ENCODE measurements at places on chromosomes 11 and 22.

DNA sequence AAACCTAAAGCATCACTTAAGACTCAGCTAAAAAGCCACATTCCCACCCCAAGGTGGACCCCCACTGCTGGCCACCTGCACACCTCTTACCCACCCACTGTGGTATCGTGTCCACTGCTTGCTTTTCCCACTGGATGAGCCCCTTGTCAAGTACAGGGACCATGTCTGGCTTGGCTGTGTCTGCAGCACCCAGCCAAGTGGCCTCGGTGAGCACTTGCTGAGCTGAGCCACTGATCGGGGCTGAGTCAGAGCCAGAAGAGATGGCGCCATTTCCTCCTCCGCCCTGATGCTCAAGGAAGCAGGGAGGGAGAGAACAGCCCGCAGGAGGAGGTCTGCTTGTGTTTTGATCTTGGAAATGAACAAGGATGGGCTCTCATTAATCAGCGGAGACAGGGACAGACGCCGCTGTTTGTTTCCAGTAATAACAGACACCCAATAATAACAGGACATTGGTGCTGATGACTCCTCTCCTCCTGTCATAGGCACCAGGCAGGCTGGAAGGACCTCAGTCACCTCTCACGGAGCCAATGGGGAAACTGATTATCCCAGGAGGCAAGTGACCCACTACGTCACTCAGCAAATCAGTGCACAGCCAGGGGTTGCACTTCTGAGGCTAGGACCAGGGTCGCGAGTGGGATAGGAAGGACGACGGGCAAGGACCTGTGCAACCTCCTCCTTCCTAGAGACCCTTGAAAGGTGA, 85.2 kb upstream of the RTL6 start:
- ATAC-seq: no peak

DNA sequence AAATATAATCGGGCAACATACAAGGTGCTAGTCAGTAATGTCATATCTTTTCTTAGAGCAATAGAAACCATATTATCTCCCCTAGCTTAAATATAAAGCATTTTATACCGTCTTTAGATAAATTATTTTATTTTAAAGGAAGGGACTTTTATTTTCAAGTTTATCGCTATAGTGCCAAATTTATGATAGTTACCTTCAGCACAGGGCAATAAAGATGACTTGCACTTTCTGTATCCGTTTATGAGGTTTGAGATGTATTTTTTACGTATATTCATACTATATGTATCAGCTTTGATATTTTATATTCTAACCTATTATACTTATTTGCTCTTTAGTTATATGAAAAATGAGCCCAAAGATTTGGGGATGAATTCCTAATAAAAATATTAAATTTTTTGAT, 61.6 kb upstream of the CARD18 start:
- no peak for ATAC-seq

DNA sequence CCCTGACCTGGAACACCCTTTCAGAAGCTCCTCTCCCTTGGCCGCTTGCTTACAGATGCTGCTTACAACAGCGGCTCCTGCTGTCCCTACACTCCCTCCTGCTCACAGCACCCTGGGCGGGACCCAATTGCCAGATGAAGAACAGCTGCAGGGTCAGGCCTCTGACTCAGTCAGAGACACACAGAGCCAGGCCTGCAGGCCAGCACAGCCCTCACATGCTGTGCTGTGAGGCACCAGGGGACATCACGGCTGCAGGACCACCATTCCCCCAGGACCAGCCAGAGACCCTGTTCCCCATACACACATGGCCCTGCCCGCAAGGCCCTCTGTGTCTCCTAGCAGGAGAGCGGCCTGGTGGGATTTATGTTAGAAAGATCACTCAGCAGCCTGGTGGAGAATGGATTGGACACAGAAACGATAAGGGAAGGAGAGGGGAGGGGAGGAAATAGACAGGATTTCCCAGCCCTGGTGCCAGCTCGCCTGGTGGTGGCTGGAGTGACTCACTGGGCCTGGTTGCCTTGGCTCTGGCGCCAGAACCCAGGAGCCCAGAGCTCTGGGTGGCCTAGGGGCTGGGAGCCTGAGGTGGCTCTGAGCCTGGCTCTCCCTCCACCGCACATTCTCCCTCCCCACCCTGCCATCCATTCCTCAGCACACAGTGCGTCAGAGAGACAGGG, 6.7 kb downstream of the CAPN5 start:
- ATAC-seq: peak; percentile 57

GRCh38 chr11:116976941-116977570, 121.2 kb downstream of the SIK3 start:
- no peak for ATAC-seq

DNA sequence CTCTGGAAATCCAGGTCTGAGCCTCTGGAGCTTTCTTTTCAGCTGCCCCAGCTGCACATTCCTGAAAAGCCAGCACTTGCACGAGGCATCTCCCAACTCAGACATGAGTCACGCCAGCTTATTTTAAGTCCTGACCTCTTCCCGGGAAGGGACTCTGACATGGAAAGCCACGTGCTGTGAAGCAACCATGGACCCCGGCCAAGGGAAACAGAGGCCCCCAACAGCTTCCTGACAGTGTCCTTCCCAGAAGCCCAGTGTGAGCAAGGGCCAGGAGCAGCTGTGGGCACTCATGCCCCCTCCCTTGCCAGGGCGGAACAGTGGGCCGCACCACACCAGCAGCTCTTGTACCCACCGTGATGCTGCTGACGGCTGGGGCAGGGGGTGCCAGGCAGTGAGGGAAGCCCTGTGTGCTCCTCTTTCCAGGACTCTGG, 118.8 kb upstream of the CADM1 start:
- no peak for ATAC-seq
